Parietal lobe (tissue), 2 donors: ENCODE measurements at places on chromosomes 1 and 21. TPM values are rescaled to one million over a fixed set of nuclear protein-coding genes. Genes with fewer than 3 reads are reported as not detected.

The ZNF692 gene
- 62.6 TPM for total RNA-seq

The ABCG1 gene
- total RNA-seq = 27.5 TPM

The PTGFR gene
- 1.6 TPM for total RNA-seq

The CITED4 gene
- total RNA-seq = 0.63 TPM

The NLRP3 gene
- 0.63 TPM for total RNA-seq

The GJB4 gene
- not detected for total RNA-seq

The RHD gene
- not detected for total RNA-seq

The PSEN2 gene
- 30.4 TPM for total RNA-seq

The RCSD1 gene
- total RNA-seq = 4.4 TPM

The LCE1F gene
- total RNA-seq = not detected

The VTCN1 gene
- 0.31 TPM for total RNA-seq

The TTC34 gene
- total RNA-seq = 0.63 TPM

The TXNIP gene
- 92.6 TPM for total RNA-seq

The FCRL6 gene
- not detected for total RNA-seq

The GPR161 gene
- 117 TPM for total RNA-seq

The RNF186 gene
- total RNA-seq = not detected

The LCE3E gene
- total RNA-seq = not detected

The ZNF683 gene
- not detected for total RNA-seq

The CLDN19 gene
- not detected for total RNA-seq

The MIXL1 gene
- not detected for total RNA-seq

The SLAMF6 gene
- total RNA-seq = not detected

The CLIC4 gene
- total RNA-seq = 92.3 TPM

The CSMD2 gene
- total RNA-seq = 145 TPM

The SPRR2F gene
- total RNA-seq = not detected

The PTPN14 gene
- 2.2 TPM for total RNA-seq

The TNFRSF14 gene
- 2.8 TPM for total RNA-seq

The SGIP1 gene
- 158 TPM for total RNA-seq

The ILDR2 gene
- 30.4 TPM for total RNA-seq

The GJA5 gene
- total RNA-seq = 0.94 TPM

The VHLL gene
- total RNA-seq = 1.3 TPM

The GOLT1A gene
- total RNA-seq = not detected

The AUNIP gene
- 1.3 TPM for total RNA-seq

The IGFN1 gene
- total RNA-seq = not detected

The ZNF326 gene
- 61.3 TPM for total RNA-seq

The FAM110D gene
- 0.31 TPM for total RNA-seq

The KIFAP3 gene
- 239 TPM for total RNA-seq

The AHCTF1 gene
- total RNA-seq = 54.1 TPM

The YARS1 gene
- total RNA-seq = 52.3 TPM

The ASCL5 gene
- not detected for total RNA-seq

The FAM72D gene
- total RNA-seq = 1.3 TPM

The PRDM15 gene
- 14.7 TPM for total RNA-seq
